CD8-positive, alpha-beta T cell (primary cell): ENCODE measurements at places on chromosomes 5 and 9.

DNA sequence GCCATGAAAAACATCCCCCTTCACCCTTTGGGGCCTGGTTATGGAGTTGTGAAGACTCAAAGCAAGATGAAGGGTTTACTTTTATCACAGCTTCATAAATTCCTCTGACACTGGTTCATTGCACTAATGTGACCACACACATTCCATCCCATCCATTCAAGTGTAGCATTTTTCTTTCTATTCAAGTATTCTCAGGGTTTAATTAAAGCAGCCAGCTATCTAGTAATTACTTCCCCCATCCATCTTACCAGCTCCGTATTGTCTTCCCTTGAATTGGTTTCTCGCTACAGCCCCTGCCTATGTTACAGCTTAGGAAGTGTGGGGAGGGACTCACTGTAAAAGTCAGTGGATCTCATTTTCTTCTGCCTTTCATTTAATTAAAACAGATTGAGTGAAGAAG is 387.0 kb upstream of the RFX3 start:
- no peak for DNase-seq

GRCh38 chr9:69346596-69347390 is 21.8 kb downstream of the ENTREP1 start:
- no peak for DNase-seq

DNA sequence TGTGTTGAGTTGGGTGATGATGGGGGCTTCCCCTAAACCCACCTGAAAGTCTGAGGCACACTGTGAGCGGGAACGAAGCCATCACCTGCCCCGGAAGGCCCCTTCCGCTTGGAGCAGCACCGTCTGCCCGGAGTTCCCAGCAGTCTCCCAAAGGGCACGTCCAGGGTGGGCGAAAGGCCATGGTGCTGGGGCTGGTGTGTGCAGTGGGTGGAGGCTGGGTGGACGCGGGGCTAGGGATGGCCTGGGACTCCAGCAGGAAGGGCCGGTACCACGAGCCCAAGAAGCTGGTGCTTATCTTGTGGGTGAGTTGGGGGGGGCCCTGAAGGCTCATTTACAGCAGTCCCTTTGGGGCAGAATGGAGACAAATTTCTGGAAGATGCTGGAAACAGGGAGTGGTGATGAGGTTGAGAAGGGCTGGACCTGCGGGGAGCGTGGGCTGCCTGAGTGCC is 4.6 kb downstream of the FLT4 start:
- DNase-seq: no peak

DNA sequence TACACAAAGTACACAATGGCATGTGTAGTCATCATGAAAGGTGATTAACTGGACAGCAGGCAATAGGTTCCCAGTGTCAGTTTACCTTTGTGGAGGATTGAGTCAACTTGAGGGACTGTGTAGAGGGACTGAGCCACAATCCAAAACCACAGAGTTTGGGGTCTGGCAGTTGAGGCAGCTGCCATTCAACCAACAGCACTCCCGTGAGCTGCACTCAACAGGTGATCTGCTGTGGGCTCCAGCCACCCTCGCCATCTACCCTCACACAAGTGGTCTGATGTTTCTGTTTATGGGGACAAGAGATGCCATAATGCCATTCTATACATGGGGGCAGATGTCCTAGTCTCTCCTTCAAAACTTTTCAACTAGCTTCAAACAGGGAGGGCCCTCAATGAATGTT is 2.9 kb upstream of the DELE1 start:
- no peak for DNase-seq

DNA sequence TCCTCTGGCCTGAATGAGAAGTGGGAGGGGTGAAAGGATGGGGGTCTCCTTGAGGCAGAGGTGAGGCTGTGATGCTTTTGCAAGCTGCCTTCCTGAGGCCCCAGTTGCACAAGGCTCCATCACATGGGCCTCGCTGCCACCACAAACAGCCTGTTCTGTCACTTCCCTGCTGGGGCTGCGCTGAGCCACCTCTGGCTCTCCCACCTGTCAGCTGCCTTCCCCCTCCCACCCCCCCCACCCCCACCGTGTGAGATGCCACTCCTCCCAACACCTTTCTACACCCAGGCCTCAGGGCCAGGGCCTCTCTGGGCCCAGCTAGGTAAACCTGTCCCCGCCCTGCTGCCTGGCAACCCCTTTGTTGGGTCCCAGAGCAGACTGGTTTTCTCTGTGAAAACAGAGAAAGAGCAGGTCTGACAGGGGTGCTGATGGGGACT is 4.5 kb upstream of the PDLIM4 start:
- no peak for DNase-seq

- no peak for DNase-seq
These were observed 146.1 kb downstream of the CAAP1 start for GRCh38 chr9:26746357-26747072.

DNA sequence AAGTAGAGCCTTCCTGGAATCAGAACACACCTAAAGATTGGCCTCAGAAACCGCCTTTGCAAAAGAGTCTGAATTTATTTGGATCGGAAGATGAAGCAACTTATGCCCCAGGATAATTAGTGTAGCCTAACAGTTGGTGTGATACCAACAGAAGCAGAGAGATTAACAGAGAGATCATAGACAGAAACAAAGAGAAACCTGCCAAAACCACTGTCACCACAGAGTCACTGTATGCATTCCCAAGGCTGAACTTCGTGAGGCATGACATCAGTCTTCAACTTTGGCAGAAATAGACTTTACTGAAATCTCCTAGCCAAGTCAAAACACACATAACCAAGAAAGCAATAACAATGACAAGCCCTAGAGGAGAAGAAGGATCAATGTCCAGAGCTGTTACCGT is 361.8 kb downstream of the ELAVL2 start:
- no peak for DNase-seq

DNA sequence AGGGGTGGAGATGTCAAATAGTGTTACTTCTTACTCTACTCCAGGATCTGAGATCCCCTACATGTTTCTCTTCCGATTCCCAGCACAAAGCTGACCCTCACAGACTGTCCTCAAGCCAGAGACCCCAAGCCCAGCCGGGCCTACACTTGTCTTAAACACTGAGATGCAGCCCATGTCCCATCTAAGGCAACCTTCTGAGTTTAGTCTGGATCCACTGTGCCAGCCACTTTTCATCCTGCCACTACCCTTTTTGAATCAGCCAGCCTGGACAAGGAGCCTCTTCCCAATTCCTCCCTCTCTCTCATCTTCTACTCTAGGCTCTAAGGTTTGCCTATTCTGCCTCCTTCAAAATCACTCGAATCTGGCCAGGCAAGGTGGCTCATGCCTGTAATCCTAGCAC is 6.2 kb upstream of the MYORG start:
- no peak for DNase-seq

- peak; percentile 61 for DNase-seq
These were observed 39.5 kb upstream of the NFIB start for GRCh38 chr9:14353222-14354056.
